H4 (cell line): ENCODE measurements at places on chromosomes 1 and 21.

GRCh38 chr1:247998811-247999210 is 14.6 kb upstream of the OR2L5 start:
- no peak for DNase-seq

DNA sequence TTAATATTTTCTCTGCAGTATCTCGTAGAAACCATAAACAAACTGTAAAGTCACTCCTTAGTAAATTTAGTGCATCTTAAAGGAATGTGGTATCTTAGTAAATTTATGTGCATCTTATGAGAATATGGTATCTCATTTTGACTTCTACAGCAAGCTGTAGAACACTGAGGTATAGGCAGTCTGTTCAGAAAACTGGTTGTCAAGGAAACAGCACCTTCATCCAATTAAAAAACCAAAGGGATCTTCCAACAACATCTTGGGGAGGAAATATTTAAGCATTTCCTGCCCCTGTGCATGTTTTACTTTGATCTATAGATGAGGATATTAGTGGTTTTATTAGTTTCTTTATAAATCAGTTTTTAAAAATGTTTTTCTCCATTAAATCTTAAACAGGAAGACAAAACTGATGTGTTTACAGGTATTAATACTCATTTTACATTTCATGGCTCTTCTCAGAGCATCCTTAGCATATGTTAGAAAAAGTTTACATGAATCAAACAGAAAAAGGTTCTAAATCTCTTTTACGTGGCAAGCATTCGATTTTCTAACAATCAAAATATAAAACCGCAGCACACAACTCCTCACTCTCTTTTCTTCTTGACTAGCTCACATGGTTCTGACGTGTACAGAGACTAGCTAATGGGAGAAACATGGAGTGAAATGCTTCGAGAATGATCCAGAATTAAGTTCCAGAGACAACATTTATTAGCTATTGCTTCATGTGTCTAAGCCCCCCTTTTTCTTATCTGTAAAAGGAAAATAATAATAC is 668.8 kb downstream of the PTPRC start:
- no peak for DNase-seq

- no peak for DNase-seq
Measured at GRCh38 chr1:246350745-246351144, 156.3 kb downstream of the SMYD3 start.

DNA sequence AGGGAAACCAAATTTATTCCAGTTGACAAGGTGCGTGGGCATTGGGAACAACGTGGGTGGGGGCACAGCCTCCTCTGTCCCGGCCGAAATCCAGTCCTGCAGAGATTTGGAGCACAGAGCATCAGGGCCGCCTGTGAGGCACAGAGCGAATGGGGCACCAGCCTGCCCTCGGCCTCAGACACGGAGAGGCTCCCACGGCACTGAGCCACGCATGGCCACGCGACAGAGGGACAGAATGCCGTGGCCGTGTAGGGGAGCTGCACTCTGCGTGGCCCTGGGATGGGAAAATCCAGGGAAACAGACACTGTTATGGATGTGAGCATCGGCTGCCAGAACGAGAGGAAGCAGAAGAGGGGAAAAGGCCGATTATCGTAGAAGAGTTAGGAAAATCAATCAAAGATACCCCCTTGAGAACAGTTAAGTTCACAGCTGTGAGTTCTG is 13.5 kb upstream of the C1orf159 start:
- no peak for DNase-seq

DNA sequence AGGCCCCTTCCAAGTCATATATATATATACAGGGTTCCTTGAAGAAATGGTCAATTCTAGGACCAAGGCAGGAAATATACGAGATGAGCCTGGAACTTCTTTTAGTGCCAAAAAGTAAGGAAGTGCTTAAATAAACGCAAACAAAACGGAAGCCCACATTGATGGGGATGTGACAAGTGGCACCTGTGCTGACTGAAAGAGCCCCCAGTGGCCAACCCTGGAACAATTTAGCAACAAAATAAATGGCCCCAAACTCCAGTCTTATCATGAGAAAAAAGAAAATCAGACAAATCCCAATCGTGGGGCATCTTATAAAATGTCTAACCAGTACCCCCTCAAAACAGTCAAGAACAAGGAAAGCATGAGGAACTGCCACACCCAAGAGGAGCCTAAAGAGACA is 17.7 kb downstream of the PLA2G5 start:
- no peak for DNase-seq

- DNase-seq, result no peak
Measured at GRCh38 chr1:66890621-66891020, 34.0 kb downstream of the DNAI4 start.

DNA sequence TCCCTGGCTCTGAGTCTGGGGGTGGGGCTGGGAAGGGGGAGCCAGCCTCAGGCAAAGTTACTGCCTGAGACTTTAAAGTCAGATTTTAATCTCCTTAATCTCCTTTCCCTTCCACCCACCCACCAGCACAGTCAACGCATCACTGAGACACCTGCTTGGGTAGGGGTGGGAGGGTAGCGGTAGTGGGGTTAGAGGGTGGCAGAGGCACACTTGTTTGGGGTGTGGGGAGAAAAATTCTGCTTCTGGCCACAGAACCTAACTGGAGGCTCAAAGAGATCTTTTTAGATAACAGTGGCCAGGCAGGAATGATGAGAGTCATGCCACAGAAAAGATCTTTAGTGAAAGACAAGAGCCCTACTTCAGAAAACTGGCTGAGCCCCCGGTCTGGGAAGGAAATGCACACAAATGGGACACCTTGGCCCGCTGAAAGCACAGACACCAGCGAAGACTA is 44.1 kb downstream of the CD247 start:
- DNase-seq, result no peak

- DNase-seq, result no peak
Measured at GRCh38 chr1:183936791-183937190, 100.7 kb downstream of the COLGALT2 start.

DNA sequence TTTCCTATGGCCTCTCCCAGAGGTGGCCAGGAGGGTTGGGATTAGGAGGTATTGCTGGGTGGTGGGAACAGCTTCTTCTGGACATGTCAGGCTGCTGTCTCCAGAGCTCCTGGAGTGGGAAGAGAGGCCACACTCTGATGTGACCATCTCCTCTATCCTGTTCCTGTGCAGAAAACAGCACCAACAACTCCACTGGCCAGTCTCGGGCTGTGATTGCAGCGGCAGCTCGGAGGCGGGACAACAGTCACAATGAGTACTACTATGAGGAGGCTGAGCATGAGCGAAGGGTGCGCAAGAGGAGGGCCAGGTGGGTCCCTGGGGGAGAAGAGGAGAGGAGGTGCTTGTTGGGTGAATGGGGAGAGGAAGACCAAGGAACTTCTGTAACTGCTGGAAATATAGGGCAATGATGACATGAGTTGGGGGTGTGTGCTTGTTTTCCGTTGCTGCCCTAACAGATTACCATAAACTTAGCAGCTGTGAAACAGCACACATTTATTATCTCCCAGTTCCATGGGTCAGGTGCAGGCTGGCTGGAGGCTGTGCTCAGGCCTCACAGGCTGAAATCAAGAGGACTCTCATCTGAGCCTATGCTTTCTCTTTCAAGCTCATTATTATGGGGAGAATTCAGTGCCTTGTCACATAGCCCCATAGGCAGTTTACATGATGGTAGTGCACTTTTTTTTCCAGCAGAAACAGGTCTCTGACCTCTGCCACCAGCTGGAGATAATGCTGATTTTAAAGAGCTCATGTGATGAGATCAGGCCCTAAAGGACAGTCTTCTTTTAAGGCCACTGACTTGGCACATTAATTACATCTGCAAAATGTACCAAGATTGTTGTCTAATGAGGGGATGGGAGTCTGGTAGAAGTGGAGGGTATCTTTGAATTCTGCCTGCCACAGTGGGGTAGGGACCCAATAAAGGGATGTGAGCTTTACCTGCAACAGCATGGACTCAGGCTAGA is 20.8 kb downstream of the VANGL2 start:
- no peak for DNase-seq

- DNase-seq, result no peak
Measured at GRCh38 chr1:31843506-31843905, 27.7 kb upstream of the SPOCD1 start.
